ENCODE measurements at places on chromosomes 7 and 10.
A peak's percentile ranks its signal among the peaks of the same experiment; 100 is the strongest.

DNA sequence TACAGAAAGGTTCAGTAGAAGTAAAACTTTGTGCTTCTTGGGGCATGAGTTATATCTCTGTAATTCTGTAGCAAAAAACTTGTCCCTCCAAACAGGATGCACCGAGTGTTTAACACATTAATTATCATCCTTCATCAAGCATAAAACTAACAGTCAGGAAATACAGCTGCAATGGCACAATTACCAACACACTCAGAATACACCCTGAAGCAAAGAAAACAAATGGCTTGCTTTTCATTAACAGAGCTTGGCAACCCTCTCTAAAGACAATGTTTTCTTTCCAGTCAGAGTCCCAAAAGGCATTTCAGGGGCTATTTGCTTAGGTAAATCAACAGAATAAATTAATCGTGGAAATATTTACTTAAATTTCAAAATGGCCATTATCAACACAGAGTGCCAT lies 107.7 kb downstream of the ICA1 start:
- DNase-seq, result no peak

GRCh38 chr10:90857635-90858460 lies at the start of gene HTR7:
HTR7 (minus strand) TSS chr10:90858039; CDS start chr10:90857671, 368 bp downstream.
- DNase-seq, result peak; percentile 33

- DNase-seq, result no peak
Measured at GRCh38 chr7:19284136-19284535, 138.9 kb upstream of the FERD3L start.

GRCh38 chr7:52501696-52502095 lies 533.7 kb upstream of the POM121L12 start:
- DNase-seq, result no peak

- no peak for DNase-seq
Measured at GRCh38 chr7:64881461-64882287, 21.4 kb upstream of the ZNF273 start.

DNA sequence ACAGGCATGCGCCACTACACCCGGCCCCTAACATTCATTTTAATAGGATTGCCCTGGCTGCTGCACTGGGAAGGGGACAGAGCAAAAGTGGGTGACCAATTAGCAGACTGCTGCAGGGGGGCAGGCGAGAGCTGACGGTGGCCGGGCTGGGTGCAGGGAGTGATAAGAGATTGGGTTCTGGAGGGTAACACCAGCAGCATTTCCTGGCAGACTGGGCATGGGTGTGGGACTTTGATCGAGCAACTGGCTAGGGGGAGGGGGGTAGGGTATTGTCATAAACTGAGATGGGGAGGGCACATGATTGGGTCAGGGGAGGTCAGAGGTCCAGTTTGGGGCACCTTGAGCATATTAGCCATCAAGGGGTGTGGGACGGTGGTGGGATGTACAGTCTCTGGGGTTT lies 20.2 kb upstream of the AMZ1 start:
- no peak for DNase-seq

Data from stimulated activated CD8-positive, alpha-beta memory T cell treated with anti-CD3 and anti-CD28 coated beads, Interleukin-7, amount 100 ng/mL, for 1 hour (primary cell).